ENCODE measurements at places on chromosomes 6 and 20. TPM values are rescaled to one million over a fixed set of nuclear protein-coding genes. Genes with fewer than 3 reads are reported as not detected.

Gene ACOT8
- 19.1 TPM for total RNA-seq

Gene CST11
- total RNA-seq, result not detected

GRCh38 chr6:17032988-17033634 is 68.7 kb upstream of the STMND1 start:
- DNase-seq, result no peak

- DNase-seq, result no peak
These were observed 34.9 kb upstream of the FOXA2 start for GRCh38 chr20:22619272-22619671.

GRCh38 chr6:165580136-165580535 is 82.9 kb downstream of the PDE10A start:
- no peak for DNase-seq
